Stimulated activated CD4-positive, alpha-beta T cell treated with anti-CD3 and anti-CD28 coated beads, Interleukin-15, amount 100 ng/mL, for 48 hours (primary cell): ENCODE measurements at places on chromosomes 13 and 19.

DNA sequence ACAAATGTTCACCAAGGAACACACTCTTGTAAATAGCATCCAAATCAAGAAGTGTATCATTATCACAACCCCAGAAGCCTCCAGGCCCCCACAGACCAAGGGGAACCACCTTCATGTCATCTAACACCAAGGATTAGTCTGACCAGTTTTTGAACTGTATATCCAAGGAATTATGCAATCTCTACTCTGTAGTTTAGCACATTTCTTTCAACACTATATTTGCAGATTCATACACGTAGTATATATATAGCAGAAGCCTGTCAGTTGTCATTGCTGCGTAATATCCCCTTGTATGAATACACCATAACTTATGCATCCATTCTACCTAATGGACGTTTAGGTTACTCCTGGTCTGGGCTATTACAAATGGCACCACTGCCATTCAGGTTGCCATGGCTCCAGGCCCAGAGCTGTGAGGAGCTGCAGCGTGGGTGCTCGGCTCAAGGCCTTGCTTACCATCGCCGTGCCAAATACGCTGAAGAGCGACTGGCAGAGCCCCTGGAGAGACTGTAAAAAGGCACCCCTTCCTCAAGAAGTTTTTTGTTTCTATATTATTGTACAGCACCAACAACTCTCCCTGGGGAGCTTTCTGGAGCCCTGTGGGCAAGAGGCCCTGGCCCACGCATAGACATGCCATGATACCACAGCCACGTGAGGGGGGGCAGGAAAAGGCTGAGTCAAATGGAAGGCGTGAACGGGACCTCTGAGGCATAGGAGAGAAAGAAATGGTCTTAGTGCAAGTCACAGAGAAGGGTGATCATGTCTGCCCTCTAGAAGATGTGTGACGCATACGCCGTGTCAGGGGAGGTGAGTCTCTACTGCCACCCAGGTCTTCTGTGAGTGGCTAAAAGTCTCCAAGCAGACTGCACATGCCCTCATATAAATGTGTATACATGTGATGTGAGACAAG, 10.8 kb downstream of the LATS2 start:
- DNase-seq: no peak

GRCh38 chr19:56764196-56764695, 76.3 kb downstream of the PEG3 start:
- DNase-seq: no peak

GRCh38 chr13:43295321-43295720, 271.9 kb downstream of the DNAJC15 start:
- DNase-seq: no peak

GRCh38 chr19:33471111-33471996, 50.2 kb downstream of the PEPD start:
- DNase-seq: no peak

DNA sequence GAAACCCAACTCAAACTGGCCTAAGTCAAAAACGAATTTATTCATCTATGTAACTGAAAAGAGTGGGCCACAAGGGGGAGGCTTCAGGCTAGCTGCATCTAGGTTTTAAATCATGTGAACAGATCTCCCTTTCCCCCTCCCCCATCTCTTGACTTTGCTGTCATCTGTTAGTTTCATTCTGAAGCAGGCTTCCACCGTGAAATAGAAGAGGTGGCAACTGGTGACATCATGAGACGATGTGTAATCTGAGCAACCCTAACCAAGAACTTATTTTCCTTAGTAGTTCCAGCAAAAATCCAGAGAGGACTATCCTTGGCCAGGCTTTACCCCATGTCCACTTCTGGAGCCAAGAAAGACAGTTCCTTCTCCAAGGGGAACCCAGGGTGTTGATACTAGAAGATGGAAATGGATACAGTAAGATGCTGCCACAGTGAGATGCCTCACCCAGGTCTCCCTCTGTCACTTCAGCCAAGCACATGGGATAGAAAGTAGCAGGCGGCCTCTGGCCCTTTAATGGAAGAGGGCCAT, 9.4 kb downstream of the SAMD4B start:
- DNase-seq: peak; percentile 39

DNA sequence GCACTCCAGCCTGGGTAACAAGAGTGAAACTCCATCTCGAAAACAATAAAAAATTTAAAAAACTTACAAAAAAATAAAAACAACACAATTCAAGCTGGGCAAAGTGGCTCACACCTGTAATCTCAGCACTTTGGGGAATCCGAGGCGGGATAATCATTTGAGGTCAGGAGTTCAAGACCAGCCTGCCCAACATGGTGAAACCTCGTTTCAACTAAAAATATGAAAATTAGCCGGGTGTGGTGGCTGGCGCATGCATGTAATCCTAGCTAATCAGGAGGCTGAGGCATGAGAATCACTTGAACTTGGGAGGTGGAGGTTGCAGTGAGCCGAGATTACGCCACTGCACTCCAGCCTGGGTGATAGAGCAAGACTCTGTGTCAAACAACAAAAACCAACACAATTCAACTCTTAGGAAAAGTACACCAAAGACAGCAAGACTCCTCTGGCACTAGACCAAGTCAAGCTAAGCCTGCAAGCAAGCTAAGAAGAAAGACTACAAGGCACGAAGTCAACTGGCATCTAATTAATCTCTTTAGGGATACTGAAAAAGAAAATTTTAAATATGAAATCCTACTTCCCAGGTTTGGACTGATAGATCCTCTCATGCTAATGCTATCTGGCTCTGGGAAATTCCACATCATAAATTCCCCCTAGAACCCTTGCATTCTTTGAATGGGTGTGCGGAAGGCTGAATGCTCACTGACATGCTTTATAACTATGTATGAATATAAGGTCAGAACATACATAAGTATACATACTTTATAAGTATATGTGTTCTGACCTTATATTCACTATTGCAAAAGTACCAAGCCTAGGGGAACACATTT, 7.9 kb downstream of the PBX4 start:
- no peak for DNase-seq

DNA sequence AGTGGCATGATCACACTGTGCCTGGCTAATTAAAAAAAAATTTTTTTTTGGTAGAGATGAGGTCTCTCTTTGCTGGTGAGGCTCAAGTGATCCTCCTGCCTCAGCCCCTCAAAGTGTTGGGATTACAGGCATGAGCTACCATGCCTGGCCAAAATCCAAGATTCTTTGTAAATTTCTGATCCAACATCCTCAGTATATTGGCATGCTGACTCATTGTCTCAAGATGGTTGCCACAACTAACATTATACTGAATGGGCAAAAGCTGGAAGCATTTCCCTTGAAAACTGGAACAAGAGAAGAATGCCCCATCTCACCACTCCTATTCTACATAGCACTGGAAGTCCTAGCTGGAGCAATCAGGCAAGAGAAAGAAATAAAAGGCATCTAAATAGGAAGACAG, 100.0 kb downstream of the KLF5 start:
- DNase-seq: no peak

DNA sequence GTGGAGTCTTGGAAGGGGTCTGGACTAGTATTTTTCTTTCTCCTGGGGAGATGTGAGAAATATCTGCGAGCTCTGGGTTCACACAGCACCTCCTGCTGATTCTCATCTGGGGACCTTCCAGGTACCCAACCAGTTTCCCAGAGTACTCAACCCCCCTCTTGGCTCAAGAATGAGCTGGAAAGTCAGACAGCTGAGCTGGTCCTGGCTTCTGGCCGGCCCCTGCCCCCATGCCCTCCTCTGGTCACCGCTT, 2.2 kb upstream of the PDE4A start:
- no peak for DNase-seq

DNA sequence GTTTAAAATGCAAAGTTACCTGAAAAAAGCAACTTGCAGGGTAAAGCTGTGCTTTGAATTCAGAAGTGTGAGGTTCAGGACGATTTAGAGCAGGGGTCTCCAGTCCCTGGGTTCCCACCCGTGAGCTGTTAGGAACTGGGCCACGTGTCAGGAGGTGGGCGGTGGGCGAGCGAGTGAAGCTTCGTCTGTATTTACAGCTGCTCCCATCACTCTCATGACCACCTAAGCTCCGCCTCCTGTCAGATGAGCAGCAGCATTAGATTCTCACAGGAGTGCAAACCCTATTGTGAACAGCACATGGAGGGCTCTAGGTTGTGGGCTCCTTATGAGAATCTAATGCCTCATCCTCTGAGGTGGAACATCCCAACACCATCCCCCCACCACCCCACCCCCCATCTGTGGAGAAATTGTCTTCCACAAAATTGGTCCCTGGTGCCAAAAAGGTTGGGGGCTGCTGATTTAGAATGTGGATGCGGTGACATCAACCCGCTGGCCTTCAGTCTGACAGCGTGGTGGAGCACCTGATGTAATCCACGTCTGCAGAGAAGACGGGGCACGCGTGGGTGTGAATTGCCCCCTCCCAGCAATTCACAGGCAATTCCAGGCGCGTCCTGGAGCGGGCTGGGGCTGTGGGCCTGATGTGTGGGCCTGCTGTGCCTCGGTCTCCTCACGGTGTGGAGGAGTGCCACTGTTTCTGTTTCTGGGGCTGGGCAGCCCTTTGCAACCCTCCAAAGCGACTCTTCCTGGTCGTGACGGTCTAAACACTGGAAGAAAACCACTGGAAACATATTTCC, 214.0 kb upstream of the SOX1 start:
- no peak for DNase-seq

DNA sequence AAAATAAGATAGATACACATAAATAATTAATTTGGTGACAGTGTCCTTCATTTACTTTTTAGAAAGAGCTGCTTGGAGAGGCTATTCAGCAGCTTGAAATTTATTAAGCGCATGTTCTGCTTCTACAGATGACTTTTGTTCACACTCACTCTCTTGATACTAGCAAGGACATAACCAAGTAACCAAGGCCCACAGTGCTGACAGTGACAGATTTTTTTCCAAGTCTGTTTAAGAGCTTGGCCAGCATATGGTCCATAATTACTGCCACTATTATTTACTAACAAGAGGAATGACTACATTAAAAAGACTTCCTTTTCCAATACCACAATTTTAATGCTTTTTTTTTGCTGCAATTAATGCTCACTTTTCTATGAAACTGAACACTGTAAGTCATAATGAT, 673.7 kb upstream of the MIR17HG start:
- no peak for DNase-seq

DNA sequence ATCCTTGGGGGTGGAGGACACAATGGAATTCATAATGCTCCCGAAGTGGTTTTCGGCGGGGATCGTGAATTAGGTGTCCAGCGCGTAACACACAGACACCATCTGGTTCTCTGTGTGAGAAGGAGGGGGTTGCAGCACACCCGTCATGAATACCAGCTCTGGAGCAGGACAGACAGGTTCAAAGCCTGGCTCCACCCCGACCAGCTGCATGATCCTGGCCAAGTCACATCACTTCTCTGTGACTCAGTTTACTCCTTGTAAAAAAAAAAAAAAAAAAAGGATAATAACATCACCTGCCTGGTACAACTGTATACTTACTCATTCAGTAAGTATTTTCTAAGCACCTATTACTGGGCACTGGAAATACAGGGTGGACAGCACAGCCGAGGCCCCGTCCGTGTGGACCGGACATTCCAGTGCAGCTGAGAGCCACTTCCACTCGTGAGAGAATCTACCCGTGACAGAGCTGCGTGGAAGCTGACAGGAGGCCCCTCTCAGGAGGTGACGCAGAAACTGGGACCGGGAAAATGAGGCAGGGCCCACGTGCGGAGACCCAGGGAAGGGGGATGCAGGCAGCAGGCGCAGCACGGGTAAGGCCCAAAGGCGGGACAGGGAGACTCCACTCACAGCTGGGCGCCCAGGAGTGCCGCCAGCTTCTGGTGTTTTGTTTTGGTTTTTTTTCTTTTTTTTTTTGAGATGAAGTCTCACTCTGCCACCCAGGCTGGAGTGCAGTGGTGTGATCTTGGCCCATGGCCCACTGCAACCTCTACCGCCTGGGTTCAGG, 12.0 kb downstream of the RDH13 start:
- no peak for DNase-seq

- peak; percentile 58 for DNase-seq
Measured at GRCh38 chr13:40776681-40777165, 5.7 kb upstream of the MRPS31 start.

- no peak for DNase-seq
Measured at GRCh38 chr19:43610493-43610892, 1.4 kb upstream of the SRRM5 start.

GRCh38 chr13:20713014-20713376, 9.5 kb downstream of the IL17D start:
- no peak for DNase-seq

DNA sequence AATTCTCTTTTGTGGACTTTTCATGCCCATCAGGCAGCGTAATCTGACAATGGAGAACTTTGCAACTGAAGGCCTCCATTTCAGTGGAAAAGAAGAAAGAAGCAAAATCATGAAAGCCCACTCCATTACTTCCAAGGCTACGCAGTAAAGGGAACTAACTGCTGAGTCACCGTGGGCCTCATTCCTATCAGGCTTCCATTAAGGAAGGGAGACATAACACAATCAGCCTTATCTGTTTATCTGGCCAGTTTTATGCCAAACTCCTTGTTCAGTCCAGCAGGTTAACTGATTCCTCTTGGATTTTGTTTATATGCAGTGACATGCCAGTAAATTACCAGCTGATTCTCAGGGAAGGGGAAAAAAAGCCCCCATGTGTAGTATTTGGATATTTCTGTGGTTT, 56.8 kb upstream of the KATNAL1 start:
- DNase-seq: no peak

DNA sequence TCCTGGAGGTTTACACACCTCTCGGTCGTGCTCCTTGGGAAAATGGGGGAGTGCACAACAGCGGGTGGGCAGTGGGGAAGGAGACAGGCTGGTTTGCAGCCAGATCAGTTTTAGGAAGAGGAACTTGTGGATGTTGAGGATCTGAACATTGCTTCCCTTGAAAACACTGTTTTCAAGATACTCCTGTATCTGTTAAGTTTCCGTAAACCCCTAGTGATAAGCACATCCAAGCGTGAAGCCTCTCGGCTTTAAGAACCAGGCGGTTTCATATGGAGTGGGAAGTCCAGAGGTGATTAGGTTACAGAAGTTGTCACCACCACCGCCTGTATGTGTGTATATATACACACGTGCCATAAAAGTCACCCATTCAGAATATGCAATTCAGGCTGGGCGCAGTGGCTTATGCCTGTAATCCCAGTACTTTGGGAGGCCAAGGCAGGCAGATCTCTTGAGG, 47.4 kb downstream of the SIPA1L3 start:
- no peak for DNase-seq

DNA sequence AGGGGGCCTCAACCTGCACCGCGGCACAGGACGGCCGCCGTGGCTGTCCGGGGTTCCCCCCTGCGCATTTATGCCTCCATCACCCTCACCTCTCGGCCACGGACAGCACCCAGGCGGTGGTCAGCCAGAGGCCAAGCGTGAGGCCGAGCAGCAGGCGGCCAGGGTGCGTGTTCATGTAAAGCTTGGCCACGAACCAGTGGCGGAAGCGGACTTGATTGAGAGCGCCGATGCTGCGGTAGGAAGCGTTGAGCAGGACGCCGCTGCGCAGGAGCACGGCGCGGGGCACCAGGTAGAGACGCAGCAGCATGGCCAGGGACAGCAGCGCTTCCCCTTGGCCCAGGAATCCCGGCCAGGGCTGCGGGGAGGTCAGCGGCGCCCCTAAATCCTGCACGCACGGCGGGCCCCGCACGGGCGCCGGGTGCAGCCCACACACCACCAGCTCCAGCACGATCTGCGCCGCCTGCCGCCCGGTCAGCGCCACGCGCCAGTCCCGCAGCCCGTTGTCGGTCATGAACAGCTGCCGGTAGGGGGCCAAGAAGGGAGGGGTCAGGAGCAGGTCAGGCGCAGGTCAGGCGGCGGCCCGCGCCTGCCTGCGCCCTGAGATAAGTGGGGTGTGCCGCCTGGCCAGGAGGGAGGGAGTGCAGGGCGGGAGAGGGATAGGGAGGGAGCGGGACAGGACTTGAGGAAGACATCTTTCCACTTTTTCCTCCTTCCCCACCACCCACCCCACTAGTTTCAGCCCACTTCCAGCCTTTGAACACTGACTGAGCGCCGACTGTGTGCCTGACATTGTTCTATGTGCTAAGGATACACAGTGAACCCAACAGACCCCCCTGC, 6.5 kb downstream of the KCNN4 start:
- no peak for DNase-seq
